Endothelial cell (in vitro differentiated cells): ENCODE measurements at places on chromosomes 2 and 18.

DNA sequence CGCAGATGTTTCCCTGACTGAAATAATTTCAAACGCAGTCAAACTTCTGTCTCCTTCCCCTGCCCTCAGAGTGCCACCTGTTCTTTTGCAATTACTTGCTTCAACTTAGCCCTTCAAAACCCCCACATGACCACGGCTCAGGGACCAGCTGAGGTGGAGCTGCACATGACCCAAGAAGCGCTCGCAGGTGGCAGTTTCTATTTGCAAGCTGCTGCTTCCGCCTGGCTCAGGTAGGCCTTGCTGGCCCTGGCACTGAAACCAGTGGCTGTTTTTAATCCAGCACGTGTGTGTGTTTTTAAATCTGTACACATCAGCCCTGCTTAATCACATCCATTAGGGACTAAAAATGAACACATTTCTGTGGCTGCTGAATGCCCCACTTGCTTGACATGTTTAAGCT lies 95.3 kb downstream of the CCDC93 start:
- no peak for DNase-seq

DNA sequence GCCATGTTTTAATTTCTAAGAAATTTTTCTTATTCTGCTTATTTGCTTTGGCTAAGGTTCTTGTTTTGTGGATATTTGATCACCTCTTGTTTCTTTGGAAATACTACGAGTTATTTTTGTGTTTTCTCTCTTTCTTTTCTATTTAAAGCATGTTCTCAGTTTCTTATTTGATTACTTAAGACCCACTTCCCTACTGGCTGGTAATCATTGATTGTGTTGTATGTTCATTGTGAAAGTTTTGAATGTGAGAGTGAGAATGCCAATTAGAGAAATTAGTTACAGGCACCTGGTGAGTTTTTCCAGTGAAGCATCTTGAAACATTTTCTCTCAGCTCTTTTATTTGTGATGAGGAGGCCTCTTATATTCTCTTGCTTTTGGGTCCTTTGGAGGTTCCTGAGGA lies 226.7 kb upstream of the MC4R start:
- DNase-seq, result no peak

- DNase-seq, result no peak
These were observed 700.0 kb upstream of the NXPH2 start for GRCh38 chr2:139480161-139480650.

GRCh38 chr2:28702415-28702861 lies 49.2 kb upstream of the PPP1CB start:
- DNase-seq, result no peak

DNA sequence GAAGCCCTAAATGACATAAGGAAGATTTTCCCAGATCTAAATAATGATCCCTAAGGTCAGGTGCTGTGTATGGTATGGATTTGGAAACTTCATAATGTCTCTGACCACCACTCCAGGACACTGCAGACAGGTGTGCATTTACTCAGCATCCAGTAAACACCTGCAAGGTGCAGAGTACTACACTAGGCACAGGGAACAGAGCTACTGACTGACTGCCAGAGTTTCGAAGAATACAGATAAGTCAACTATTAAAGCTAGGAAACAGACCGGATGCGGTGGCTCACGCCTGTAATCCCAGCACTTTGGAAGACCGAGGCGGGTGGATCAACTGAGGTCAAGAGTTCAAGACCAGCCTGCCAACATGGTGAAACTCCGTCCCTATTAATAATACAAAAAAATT lies 65.0 kb downstream of the ATP8B1 start:
- DNase-seq, result no peak

DNA sequence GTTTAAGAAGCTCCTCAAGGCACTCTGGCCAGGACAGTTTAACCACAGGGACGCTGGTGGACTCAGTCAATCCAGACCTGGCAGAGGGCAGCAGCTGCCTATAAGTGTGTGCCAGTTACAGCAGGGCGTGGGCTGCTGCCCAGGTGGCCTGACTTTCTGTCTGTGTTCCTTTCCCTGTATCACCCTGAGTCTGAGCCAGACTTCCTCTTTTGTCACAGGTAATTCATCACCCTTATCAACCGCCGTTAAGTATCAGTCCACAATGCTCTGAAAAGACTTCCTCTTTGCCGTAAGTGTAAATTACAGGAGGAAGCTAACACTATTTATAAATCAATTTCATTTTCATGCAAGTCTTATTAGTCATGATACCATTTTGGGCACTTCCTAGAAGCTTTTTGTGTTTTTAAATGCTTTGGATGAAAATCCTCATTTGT lies 7.0 kb downstream of the LPIN1 start:
- no peak for DNase-seq

DNA sequence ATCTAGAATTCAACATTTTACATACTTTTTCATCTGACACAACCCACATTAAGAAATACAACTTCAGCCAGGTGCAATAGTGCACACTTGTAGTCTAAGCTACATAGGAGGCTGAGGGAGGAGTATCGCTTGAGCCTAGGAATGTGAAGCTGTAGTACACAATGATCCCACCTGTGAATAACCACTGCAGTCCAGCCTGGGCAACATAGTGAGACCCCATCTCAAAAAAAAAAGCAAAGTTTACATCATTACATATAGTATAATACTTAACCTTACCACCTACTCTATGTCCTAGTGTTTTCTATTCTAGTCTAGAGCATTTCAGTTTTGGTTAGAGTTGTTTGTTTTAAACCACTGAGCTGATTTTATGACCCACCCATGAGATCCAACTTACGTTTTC lies 86.5 kb upstream of the FAM117B start:
- DNase-seq, result no peak

DNA sequence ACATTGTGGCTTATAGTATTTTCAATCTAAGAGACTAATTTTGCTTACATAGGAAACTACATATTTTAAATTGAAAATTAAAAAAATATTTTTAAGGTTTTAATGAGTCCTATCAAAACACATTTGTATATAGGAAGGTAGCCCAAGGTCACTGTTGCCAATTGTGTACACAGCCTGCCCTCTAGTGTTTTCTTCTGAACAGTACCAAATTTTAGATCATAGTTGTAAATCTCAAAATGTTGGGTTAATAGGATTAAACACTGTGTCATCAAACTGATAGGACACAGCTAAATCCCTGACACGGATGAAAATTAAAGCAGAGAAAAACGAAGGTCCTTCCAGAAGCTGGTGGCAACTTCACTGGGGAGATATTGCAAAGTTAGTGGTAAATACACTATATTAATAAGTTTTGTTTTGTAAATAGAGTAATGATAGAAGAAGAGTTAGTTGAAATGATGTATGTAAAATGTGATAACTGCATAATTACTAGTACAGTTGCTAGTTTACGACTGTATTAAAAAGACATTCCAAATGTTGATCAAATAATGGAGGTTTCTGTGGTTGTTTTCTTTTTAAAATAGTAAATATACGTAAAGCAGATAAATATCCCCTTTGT lies 19.7 kb downstream of the CLUL1 start:
- no peak for DNase-seq

DNA sequence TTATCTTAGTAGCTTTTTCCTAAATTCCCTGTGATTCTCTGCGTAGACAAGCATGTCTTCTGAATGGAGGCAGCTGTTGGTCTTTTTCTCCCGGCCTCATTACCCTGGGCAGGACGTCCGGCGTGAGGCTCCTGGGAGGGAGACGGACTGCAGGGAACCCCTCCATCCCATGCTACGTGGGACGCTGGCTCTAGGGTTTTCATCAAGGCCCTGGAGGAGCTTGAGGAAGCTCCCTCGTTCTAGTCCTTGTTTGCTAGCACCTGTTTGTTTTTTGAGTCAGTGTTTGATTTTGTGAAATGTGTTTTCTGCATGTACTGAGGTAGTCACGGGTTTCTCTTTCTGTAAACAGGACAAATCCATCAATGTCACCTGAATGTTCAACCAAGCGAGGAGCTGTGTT lies 99.3 kb upstream of the TMEM18 start:
- DNase-seq, result no peak

GRCh38 chr2:30078521-30078920 lies 68.3 kb upstream of the YPEL5 start:
- DNase-seq, result no peak

GRCh38 chr2:94759211-94759610 lies 112.0 kb upstream of the TEKT4 start:
- DNase-seq, result peak; percentile 72

GRCh38 chr2:230657462-230657861 lies 55.2 kb upstream of the CAB39 start:
- DNase-seq, result no peak

GRCh38 chr2:118881490-118882129 lies 34.2 kb upstream of the EN1 start:
- peak; percentile 83 for DNase-seq

DNA sequence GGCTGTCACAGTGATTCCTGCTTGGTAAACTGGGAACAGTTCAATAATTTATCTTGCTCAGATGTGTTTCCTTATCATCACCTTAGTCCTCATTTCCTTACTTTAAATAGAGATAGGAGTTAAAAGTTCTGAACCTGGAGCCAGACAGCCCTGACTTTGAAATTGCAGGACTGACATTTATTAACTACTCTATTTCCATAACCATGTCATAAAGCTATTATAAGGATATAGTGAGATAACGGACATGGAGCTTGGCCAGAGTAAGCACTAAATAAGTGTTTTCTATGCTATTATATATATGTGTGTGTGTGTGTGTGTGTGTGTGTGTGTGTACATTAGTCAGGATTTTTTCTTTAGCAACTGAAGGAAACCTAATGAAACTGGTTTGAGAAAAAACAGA lies 13.1 kb downstream of the NT5DC4 start:
- DNase-seq, result no peak

GRCh38 chr2:21279525-21279924 lies 155.8 kb downstream of the TDRD15 start:
- no peak for DNase-seq

GRCh38 chr2:128261245-128262128 lies 57.2 kb downstream of the HS6ST1 start:
- no peak for DNase-seq

DNA sequence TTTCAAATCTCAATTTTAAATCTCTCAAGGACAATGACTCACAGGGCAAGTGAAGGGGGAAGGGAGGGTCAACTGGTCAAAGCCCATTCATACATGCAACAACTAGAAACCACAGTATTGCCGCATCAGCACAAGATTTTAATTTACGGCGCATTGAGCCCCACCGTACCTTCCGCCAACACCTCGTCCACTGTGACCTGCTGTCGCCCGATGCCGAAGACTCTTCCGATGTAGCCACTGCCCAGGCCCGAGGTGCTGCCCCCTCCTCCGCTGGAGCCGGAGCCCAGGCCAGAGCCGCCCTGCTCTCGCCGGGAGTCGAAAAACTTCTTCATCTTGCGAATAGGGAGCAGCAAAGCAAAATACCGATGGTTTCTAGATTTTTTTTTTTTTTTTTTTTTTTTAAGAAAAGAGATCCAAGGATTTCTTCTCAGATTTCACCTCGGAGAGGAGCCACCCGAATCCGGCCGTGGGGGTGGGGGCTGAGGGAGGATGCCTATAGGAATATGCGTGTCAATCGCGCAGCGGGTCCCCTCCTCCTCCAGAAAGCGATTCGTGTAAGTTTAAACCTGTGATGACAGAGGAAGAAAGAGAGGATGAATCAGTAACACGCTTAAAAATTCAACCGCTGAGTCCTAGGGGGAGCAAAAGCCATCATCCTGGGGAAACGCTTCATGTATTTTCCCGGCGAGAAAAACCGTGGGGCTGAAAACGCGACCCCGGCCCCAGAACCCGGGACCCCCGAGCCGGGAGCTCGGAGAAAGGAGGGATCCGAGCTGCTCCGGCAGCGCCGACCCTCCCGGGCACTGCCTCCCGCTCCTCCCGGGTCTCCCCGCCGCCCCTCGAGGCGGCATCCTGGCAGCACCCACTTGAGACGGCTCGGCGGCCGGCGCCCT lies 584 bp downstream of the AAK1 start:
- peak; percentile 37 for DNase-seq

DNA sequence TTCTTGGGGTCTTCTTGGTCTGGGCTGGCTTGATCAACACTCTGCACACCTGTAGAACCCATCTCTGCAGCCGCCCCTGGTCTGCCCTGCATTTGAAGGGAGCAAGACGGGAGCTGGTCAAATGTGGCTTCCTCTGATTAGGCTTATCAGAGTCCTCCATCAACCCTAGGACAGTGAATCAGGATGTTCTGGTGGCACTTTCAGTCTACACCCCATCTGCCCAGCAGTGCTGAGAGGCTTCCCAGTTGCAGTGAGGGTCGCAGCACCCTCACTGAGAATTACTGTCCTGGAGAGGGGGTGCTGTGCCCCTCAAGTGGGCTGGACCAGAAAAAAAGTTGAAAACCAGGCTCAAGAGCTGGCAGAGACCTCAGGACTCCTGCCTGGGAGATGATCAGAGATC lies 152.9 kb downstream of the DYSF start:
- DNase-seq, result peak; percentile 2

GRCh38 chr2:23867449-23867848 lies 59.5 kb downstream of the ATAD2B start:
- DNase-seq, result no peak

DNA sequence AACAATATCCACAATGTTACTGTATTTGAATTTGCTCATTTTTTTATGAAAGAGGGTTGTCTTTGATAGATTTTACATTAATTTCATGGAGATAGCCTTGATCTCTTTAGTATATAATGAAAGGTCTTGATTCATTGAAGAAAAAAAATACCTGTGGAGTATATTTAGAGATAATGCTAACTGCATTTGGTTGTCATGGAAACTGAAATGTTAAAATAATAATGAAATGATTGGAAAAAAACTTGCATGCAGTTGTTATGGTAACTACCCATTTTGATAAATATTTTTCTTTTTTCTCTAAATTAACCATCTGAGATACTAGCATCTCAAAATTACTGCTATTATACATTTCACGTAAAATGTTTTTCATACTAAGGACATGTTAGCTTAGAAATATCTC lies 712.7 kb upstream of the FAM98A start:
- DNase-seq, result no peak

DNA sequence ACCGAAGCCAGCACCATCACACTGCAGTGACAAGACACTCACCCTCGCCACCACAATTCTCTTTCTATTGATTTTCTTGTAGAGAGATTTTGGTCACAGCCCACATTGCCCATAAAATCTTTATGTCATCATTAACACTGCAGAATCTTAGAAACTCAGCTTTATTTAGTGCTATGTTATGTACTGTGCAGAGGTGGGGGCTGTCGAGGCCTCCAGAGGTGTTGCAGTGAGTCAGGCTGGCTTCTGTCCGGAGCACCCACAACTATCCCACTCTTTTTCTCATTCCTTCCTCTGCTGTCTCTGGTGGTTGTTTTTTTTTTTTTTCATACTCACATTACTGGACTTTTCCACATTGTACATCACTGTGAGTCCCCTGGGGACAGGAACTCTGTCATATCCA lies 677.4 kb upstream of the HS6ST1 start:
- DNase-seq, result no peak

DNA sequence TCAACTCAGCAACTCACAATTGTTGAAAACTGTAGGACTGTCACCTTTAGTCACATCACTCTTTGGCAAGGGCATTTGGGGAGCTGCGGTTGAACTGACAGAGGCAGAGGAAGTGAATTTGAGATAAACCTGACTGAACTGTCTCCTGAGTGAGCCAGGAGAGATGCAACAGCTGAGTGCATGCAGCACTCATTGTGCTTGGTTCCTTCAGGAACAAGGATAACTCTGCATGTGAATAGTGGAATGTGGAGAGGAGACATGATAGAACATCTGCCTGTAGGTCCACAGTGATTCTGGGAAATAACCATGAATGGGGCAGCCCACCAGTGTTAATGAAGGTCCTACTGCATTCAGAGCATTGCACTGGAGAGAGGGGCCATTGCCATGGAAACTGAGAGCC lies 494.7 kb downstream of the STK39 start:
- DNase-seq, result no peak

- DNase-seq, result no peak
These were observed 291.5 kb downstream of the SP3 start for GRCh38 chr2:173673640-173674039.

- peak; percentile 73 for DNase-seq
These were observed 318.7 kb upstream of the NCKAP5 start for GRCh38 chr2:133886735-133887675.

GRCh38 chr18:58310517-58310916 lies 266.5 kb downstream of the NEDD4L start:
- peak; percentile 23 for DNase-seq
